CD4-positive, alpha-beta T cell treated with Interleukin-10 for 1 hour (primary cell): ENCODE measurements at places on chromosomes 7 and 10.
A peak's percentile ranks its signal among the peaks of the same experiment; 100 is the strongest.

GRCh38 chr10:23038172-23038571 lies 57.2 kb upstream of the MSRB2 start:
- DNase-seq: no peak

GRCh38 chr7:38825721-38826440 lies 83.1 kb downstream of the VPS41 start:
- no peak for DNase-seq

GRCh38 chr10:114121031-114121430 lies 53.0 kb downstream of the CCDC186 start:
- DNase-seq: no peak

GRCh38 chr10:89335226-89335625 lies 7.4 kb downstream of the IFIT3 start:
- no peak for DNase-seq

GRCh38 chr7:46411236-46411635 lies 490.2 kb upstream of the IGFBP3 start:
- DNase-seq: no peak

- peak; percentile 53 for DNase-seq
These were observed 130.8 kb downstream of the SORBS1 start for GRCh38 chr10:95430231-95430951.

- no peak for DNase-seq
These were observed 49.5 kb downstream of the GNAI1 start for GRCh38 chr7:80183900-80184685.

- no peak for DNase-seq
These were observed 57.3 kb downstream of the ARID5B start for GRCh38 chr10:61958805-61959204.

GRCh38 chr7:106062521-106062931 lies 49.6 kb downstream of the SYPL1 start:
- no peak for DNase-seq

DNA sequence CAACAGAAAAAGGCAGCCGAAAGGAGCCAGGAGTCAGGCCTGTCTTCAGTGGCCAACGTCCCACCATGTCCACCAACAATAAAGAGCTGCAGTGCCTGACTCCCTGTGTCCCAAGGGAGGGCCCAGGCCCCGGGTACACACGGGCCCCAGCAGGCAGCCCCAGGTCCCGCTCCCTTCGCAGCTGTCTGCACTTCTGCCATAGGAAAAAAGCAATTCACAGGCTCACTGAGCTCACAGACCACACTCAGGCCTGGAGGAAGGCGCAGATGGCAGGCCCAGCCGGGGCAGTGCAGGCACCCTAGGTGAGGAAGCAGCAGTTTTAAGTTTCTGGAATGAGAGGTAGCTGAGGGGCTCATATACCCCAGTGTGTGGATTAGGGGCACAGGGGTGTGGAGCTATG lies 100.5 kb downstream of the PRKAG2 start:
- DNase-seq: no peak
